HFFc6 (cell line): ENCODE measurements at places on chromosomes 6 and 20. TPM values are rescaled to one million over a fixed set of nuclear protein-coding genes. Genes with fewer than 3 reads are reported as not detected.

- H3K36me3 ChIP-seq, result peaks cover 3% of the 10 kb centered on the region; the same call in 1 of the 2 replicates
- no peaks in the 10 kb centered on the region for H3K27me3 ChIP-seq
- H3K27ac ChIP-seq, result peak overlapping the region; percentile 58; the same call in 1 of the 2 replicates
- peaks cover 64% of the 10 kb centered on the region for H3K4me1 ChIP-seq
- H3K4me3 ChIP-seq, result no peak overlapping the region
These were observed 165.0 kb downstream of the PDE7B start for GRCh38 chr6:136016228-136017225.

DNA sequence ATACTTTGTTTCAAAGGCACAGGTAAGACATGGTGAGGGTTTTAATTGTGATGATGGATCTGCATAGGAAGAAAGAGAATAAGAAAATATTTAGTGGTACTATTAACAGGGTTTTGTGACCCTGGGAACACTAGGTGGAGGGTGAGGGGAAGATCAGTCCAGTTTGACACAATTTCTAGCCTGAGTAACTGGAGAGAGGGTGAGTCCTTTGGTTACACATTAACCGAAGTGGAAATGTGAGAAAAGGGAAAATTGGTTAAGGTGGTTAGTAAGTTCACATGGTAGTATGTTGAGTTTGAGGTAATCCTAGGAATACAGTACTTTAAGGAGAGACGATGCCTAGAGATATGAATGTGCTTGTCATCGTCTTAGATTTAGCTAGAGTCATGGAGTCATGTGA is 54.8 kb upstream of the POU3F2 start:
- no peaks in the 10 kb centered on the region for H3K4me1 ChIP-seq
- H3K27ac ChIP-seq, result no peak overlapping the region
- DNase-seq, result no peak

DNA sequence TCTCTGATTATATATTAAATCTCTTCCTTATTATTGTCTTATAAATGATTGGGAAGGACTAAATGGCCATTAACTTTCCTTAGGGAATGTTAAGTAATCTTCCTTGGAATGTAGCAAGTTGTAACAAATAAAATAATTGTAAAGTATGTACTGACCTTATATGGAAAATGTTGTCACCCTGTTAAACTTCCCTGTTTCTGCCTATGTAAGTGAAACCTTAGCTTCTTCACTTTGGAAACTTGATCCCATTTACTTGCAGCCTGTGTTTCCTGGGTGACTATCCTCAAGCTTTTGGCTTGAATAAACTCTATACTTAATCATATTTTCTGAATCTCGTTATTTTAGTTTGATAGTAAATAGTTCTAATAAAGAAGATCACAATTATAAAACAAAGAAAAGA is 519.5 kb upstream of the PTCHD4 start:
- no peak for DNase-seq
- H3K4me3 ChIP-seq, result no peak overlapping the region
- H3K27me3 ChIP-seq, result no peaks in the 10 kb centered on the region; the same call in 1 of the 2 replicates
- no peak overlapping the region for H3K27ac ChIP-seq
- peaks cover 17% of the 10 kb centered on the region; the same call in 1 of the 2 replicates for H3K4me1 ChIP-seq
- H3K36me3 ChIP-seq, result no peaks in the 10 kb centered on the region

DNA sequence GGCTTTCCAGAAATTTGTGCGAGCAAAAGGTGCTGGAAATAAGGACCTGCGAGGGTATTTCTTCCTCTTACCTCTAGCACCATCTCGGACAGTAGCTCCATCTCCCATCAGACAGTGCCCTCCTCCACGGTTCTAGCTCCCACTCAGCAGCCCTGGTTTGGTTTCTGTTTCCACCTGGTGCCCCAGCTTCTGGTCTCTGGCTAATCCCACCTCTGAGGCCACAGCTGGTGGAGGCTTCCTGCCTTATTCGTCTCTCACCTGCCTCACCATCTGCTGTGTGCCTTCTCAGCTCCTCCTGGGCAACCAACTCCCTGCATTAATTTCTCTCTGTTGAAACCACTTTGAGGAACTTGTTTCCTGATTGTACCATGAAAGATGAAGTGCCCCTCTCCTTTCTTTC is 162.4 kb upstream of the CDYL start:
- peaks cover 5% of the 10 kb centered on the region for H3K36me3 ChIP-seq
- peaks cover 39% of the 10 kb centered on the region for H3K4me1 ChIP-seq
- peak overlapping the region; percentile 1; the same call in 1 of the 2 replicates for H3K27ac ChIP-seq

GRCh38 chr6:89597988-89598387 is 40.6 kb downstream of the LYRM2 start:
- H3K4me1 ChIP-seq, result no peaks in the 10 kb centered on the region
- no peak overlapping the region for H3K27ac ChIP-seq
- peak; percentile 1 for DNase-seq
- H3K4me3 ChIP-seq, result no peak overlapping the region
- peaks cover 5% of the 10 kb centered on the region for H3K27me3 ChIP-seq

GRCh38 chr20:57397693-57398108 is 6.5 kb downstream of the RBM38 start:
- peaks cover 9% of the 10 kb centered on the region; the same call in 1 of the 2 replicates for H3K36me3 ChIP-seq
- peaks cover 8% of the 10 kb centered on the region for H3K4me1 ChIP-seq
- H3K27me3 ChIP-seq, result no peaks in the 10 kb centered on the region; the same call in 1 of the 2 replicates
- DNase-seq, result no peak
- H3K4me3 ChIP-seq, result no peak overlapping the region
- H3K27ac ChIP-seq, result no peak overlapping the region

- H3K4me1 ChIP-seq, result peaks cover 9% of the 10 kb centered on the region
- no peak overlapping the region for H3K27ac ChIP-seq
- H3K4me3 ChIP-seq, result no peak overlapping the region
- H3K27me3 ChIP-seq, result peaks cover 10% of the 10 kb centered on the region
- no peaks in the 10 kb centered on the region for H3K36me3 ChIP-seq
These were observed 10.5 kb upstream of the TOP1 start for GRCh38 chr20:41018153-41018552.

GRCh38 chr20:37526839-37527637 is 638 bp downstream of the BLCAP start:
- peak overlapping the region; percentile 88 for H3K4me3 ChIP-seq
- H3K36me3 ChIP-seq, result peaks cover 10% of the 10 kb centered on the region
- peaks cover 47% of the 10 kb centered on the region for H3K4me1 ChIP-seq
- peak overlapping the region; percentile 99 for H3K27ac ChIP-seq
- H3K27me3 ChIP-seq, result peaks cover 10% of the 10 kb centered on the region
- DNase-seq, result no peak

DNA sequence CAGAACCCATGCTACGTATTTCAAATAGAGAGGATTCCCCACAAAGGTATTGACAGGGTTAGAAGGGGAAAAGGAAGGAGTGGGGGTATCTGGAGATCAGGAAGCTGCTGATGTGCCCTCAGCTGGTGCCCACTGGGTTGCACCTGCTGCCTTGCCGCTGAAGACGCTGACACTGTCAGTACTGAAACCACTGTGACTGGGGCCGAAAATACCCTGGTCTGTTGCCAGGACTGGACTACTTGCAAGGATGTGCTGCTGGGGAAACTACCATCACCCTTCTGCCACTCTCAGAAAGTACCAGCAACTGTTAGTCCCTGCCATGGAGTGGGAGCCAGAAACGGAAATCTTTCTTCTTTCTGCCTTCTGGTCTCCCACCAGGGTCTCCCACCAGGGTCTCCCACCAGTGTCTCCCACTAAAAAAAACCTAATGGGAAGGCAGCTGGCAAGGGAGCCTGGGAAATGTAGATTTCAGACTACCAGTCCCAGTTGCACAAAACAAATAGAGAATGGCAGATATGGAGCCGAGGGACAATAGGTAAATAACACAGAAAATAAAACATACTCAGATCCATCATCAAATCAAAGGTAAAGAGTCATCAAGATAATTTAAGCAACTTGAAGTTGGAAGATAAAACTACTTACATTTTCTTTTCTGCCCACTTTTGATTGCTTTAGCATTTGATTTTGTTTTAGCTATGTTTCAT is 204.8 kb downstream of the TPBG start:
- peaks cover 6% of the 10 kb centered on the region for H3K27me3 ChIP-seq
- H3K27ac ChIP-seq, result no peak overlapping the region
- H3K36me3 ChIP-seq, result no peaks in the 10 kb centered on the region
- H3K4me1 ChIP-seq, result no peaks in the 10 kb centered on the region

GRCh38 chr6:124076336-124077048 is 272.8 kb downstream of the NKAIN2 start:
- no peaks in the 10 kb centered on the region for H3K27me3 ChIP-seq
- H3K27ac ChIP-seq, result no peak overlapping the region
- H3K4me1 ChIP-seq, result no peaks in the 10 kb centered on the region
- no peak overlapping the region for H3K4me3 ChIP-seq
- DNase-seq, result no peak

- no peak overlapping the region for H3K4me3 ChIP-seq
- H3K36me3 ChIP-seq, result no peaks in the 10 kb centered on the region
- H3K27ac ChIP-seq, result no peak overlapping the region
- H3K4me1 ChIP-seq, result peaks cover 9% of the 10 kb centered on the region
- no peak for DNase-seq
These were observed 13.4 kb downstream of the BCAS1 start for GRCh38 chr20:54056762-54057639.

DNA sequence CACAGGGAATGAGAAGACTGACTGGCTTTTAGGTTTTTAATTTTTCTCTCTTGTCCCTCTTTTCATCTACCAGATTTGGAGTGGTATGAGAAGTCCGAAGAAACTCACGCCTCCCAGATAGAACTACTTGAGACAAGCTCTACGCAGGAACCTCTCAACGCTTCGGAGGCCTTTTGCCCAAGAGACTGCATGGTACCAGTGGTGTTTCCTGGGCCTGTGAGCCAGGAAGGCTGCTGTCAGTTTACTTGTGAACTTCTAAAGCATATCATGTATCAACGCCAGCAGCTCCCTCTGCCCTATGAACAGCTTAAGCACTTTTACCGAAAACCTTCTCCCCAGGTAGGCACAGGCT is 644 bp downstream of the MAD2L1BP start:
- H3K27ac ChIP-seq, result peak overlapping the region; percentile 93
- no peak for DNase-seq
- no peaks in the 10 kb centered on the region; the same call in 1 of the 2 replicates for H3K27me3 ChIP-seq
- peaks cover 33% of the 10 kb centered on the region for H3K36me3 ChIP-seq

- no peak overlapping the region for H3K27ac ChIP-seq
- H3K36me3 ChIP-seq, result peaks cover 6% of the 10 kb centered on the region; the same call in 1 of the 2 replicates
- no peak for DNase-seq
- no peak overlapping the region for H3K4me3 ChIP-seq
- H3K4me1 ChIP-seq, result no peaks in the 10 kb centered on the region
- H3K27me3 ChIP-seq, result peaks cover 7% of the 10 kb centered on the region
These were observed 9.7 kb upstream of the CD83 start for GRCh38 chr6:14107711-14108494.

Gene C6orf58
- not detected in 3 replicates for total RNA-seq

Gene F13A1
- not detected in 3 replicates for total RNA-seq

Gene PPP1R16B
- total RNA-seq, result not detected in 3 replicates

Gene TNXB
- total RNA-seq, result 0.75 to 1.2 TPM (median 0.77 TPM) in 3 replicates
